ENCODE measurements at places on chromosomes 7 and 10. TPM values are rescaled to one million over a fixed set of nuclear protein-coding genes. Genes with fewer than 3 reads are reported as not detected.

- no peak for DNase-seq
Observed at GRCh38 chr10:24384954-24385353, 176.0 kb downstream of the KIAA1217 start.

- DNase-seq, result no peak
Observed at GRCh38 chr7:127782654-127783559, 130.9 kb downstream of the SND1 start.

DNA sequence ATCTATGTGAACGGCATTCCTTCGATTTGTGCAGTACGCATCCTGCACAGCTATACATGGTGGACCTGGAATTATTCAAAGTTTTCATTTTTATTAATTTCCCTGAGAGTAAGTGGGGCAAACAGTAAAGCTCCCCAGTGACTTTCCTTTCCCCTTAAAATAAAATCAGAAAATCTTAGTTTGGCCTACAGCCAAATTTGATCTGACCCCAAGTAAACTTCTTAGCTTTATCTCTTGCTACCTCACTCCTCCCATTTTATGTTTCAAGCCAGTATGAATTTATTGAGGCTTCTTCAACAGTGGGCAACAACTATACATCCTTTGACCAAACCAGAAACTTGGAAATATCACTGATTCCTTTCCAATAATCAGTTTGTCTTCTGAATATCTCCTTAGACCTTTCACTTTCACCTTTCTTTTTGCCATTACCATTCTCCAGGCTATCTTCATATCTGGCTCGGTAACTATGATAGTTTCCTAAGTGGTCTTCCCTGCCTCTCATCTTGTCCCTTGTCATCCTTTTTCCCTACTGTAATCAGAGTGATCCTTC, 11.1 kb downstream of the SPAG6 start:
- DNase-seq, result no peak

DNA sequence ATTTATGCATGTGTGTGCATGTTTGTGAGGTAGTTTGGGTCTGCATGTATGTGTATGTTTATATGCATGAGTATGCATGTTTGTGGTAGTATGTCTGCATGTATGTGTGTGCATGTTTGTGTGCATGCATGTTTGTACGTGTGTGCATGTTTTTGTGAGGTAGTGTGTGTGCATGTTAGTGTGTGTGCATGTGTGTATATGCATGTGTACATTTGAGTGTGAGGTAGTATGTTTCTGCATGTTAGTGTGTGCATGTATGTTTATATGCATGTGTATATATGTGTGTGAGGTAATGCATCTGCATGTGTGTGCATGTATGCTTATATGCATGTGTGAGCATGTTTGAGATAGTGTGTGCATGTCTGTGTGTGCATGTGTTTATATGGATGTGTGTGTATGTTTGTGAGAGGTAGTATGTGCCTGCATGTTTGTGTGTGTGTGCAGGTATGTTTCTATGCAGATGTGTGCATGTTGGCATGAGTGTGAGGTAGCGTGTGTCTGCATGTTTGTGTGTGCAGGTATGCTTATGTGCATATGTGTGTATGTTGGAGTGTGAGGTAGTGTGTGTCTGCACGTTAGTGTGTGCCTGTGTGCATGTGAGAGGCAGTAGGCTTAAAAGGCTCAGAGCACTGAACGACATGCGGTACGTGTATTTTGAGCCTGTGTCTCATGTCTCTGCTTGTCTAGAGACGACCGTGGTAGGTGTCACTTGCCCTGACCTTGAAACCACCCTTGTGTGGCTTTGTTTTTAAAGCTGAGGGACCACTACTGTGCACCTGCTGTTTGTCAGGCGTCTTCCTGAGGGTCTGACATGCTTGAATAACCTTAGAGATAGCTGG, 43.7 kb downstream of the PFKP start:
- no peak for DNase-seq

Gene DNAJC30
- total RNA-seq, result 16.5 TPM
